ENCODE measurements at places on chromosomes 2 and 18.
A peak's percentile ranks its signal among the peaks of the same experiment; 100 is the strongest.

- no peak for DNase-seq
Observed at GRCh38 chr2:146209842-146210275, 1635.0 kb upstream of the ACVR2A start.

DNA sequence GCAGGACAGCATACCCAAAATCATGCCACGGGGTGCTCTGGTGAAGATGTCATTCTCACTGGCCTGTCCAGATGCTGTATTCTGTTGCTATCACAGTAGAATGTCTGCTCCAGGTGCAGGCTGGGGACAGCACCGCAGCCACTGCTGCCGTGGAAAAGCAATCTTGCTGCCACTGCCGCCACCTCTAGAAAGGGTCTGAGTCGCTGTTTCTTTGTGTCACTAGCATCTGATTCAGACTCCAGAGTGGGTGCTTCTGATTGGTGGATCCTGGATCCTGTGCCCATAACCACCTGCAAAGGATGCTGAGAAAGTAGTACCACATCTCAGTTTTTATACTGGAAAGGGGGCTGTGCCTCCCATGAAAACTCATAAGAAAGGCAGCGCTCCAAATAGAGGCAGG is 45.3 kb upstream of the CTLA4 start:
- DNase-seq, result no peak

DNA sequence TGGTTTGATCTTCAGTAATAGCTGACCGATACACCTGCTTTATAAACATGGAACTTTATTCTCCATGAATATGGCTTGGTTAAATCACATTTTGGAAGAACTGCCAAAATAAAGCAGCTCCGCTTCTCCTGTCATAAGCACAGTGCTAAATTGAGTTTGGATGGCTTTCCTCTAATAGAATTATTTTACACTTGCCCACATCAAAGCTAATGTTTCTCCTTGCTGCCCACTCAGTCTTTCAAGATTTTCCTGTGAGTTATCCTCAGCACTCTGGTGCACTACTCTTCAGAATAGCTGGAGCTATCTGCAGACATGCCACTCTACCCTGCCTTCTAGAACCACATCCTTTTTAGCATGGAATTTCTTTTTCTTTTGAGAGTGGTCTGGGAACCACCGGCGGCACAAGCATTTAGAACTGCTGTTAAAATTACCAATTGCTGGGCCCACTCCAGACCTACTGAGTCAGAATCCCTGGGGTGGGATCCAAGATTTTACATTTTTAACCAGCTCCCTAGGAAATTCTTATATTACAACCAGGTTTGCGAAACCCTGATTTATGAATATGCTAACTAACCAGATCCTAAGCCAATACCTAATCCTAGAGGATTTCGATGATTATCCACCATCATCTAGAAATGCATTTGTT is 283.3 kb downstream of the AFF3 start:
- DNase-seq, result no peak

GRCh38 chr2:134271758-134272157 is 17.9 kb downstream of the MGAT5 start:
- no peak for DNase-seq

DNA sequence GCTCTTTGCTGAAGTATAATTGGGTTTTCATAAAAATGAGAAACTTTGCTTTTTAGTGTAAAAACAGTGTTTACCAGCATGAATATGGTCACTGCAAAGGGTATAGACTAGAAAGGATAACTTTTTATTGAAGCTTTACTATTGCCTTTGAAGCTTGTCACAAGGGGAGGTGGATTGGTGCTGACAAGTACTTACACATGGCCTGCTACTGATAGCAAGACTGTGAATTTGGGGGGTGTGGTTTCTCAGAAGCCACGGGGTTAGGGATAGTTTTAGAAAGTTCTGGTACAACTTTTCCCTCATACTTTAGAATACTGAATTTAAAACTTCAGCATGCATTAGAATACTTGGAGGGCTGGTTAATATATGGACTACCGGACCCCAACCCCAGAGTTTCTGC is 294.1 kb downstream of the SOCS6 start:
- DNase-seq, result no peak

DNA sequence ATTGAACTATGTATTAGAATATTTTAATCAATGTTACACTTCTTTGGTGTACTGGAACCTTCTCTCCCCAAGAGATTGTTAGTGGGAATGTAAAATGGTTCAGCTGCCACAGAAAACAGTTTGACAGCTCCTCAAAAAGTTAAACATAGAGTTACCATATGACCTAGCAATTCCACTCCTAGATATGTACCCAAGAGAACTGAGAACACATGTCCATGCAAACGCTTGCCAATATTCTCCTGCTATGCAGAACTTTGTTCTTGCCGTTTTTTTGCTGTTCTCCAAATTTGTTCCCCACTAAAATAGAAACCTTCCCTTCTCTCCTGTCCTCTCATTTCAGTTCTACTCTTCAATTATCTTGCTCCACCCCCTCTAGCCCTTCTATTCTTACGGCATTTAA is 87.6 kb downstream of the PTPN2 start:
- no peak for DNase-seq

DNA sequence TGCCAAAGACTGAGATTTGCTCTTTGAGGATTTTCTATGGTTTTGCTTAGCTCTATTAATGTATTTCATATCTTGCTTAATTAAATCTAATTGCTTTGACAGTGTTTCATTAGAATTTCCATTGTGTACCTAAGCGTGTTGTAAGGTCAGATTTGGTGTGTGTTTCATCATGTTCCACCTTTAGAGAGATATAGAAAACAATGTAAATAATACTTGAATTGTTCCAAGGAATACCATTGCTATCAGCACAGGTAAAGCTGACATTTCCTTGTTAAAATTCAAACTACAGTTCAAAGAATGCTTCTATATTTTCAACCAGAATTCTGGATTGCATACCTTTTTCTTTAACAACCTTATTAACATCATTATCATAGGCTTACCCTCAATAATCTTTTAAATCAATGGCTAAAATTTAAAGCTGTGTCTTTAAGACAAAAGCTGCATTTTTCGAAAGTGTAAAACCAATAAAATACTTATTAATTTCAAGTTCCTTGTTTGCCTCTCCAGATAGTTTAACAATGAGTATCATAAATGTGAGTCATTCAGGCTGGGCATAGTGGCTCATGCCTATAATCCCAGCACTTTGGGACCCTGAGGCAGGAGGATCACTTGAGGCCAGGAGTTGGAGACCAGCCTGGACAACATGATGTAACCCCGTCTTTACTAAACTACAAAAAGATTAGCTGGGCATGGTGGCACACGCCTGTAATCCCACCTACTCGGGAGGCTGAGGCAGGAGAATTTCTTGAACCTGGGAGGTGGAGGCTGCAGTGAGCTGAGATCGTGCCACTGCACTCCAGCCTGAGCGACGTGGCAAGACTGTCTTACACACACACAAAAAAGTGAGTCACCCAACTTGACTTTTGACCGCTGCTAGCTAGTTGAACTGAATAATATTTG is 188.0 kb upstream of the PKDCC start:
- DNase-seq, result no peak

DNA sequence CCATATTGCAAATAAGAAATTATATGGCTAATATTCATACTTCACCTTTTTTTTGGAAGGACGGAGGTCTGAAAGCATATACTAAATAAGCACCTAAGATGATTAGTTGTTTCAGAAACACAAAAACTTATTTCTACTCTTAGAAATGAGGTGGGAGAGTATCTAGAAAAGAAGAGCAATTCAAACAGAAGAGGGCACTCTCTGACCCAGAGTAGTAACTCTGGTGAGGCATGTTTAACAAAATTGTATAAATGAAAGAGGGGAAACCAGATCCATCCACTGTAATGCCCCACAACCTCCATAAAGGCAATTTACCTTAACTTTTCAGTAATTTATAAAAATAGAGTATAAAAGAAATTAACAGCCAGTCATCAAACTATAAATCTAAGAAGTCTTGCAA is 669.6 kb upstream of the VRK2 start:
- DNase-seq, result no peak

DNA sequence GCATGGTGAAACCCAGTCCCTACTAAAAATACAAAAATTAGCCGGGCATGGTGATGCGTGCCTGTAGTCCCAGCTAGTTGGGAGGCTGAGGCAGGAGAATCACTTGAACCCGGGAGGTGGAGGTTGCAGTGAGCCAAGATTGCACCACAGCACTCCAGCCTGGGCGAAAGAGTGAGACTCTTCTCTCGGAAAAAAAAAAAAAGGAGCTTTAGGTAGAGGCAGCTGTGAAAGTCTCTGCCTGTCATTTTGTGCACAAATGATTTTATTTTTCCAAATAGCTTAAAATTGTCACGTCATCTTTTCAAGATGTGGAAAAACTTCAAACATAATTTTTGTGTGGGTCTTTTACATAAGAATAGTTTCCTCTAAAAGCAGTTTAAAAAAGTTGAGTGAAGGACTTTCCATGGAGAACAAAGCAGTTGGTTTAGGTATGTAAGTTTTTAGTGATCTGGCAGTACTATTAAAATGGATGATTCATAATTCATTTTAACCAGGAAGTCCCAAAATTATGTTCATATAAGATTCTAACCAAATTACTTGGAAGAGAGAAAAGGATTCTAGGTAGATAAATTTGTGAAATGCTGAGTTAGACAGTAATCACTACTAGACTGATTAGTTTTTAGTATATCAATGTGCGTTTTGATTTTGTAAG is 11.5 kb downstream of the CCNYL1 start:
- DNase-seq, result peak; percentile 53

DNA sequence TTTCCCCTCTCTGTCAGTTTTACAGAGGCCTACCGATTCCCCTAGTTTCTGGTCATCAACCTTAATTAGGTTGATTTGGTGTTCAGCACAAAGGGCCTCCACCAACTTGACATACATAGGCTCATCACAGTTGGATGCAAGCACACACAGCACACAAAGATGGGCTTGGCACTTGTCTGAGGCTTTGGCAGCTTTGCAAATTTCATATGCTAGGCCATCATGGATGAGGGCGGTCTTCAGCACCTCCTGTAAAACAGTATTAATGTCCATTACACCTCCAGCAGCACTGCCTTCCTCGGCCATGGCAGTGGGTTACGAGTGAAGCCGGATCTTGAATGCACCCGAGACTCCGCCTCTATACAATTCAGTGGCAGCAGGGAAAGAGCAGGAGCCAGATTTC is 56.9 kb downstream of the REL start:
- no peak for DNase-seq

GRCh38 chr2:233456111-233456510 is 101.8 kb downstream of the DGKD start:
- no peak for DNase-seq

GRCh38 chr2:10410001-10410822 is 37.9 kb downstream of the ODC1 start:
- no peak for DNase-seq

DNA sequence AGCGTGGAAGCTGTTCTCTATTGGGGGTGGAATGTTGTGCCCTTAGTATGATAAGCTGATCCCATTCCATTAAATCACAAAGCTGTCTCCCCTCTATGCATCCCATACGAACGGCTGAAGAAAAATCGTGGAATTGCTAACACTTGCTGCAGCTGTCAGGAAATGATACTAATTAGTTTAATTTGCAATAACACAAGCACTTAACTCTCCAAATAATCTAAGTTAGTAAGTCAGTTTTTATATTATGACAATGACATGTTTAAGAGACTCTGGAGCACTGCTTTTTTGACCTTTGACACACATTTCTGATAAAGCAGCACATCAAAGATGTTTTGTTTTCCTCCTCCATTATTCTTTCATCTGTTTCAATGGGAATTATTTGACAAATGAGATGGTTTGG is 123.7 kb upstream of the SATB2 start:
- no peak for DNase-seq

- no peak for DNase-seq
Observed at GRCh38 chr2:201807452-201807999, 1.2 kb downstream of the CDK15 start.

DNA sequence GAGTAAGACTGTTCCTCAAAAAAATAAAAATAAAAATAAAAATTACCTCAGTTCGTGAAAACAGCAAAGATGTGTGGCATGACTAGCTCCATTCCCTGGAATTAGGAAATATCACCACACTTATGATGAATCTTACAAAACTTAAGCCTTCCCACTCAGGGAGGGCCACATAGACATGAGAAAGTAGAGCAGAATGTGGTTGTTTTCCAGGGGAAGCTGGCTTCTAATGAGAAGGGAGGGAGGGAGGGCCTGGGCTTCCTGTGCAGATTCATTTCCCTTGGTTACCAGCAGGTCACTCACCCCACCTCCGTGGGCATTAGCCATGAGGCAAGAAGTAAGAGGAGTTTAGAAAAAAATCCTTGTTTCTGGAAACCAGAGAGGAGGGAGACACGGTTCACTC is 95.9 kb upstream of the RMDN2 start:
- no peak for DNase-seq

DNA sequence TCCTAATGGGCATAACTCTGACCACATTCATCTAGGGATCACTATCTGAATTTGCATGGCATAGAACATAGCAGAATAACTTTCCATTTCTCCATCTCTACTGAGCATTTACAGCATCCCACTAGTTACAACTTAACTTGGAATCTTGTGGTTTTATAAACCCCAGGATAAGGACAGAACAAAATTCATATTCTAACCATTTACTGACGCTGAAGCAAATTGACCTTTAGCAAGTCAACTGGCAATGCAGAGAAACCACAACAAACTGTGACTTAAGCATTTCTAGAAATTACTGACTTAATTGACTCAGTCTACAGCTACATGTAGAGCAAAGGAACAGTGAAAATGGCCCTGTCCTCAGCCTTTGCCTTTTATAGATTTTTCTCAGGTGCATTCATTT is 61.2 kb downstream of the DCC start:
- DNase-seq, result no peak

DNA sequence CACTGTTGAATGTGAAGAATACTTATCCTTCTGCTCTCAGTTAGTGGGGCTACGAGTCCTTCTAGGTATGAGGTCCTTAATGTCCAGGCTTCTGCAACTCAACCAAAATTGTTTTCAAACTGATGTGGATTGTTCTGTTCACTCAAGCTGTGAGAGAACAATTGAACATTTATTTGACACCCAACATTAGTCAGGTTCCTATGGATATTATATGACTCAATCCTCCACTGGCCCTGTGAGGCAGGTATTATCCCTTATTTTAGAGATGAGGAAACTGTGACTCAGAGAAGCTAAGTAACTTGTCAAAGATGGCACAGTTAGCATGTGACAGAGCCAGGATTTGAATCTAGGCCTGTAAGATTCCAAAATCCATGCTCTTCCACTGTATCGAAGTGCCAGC is 1.2 kb upstream of the LYG2 start:
- DNase-seq, result no peak

GRCh38 chr2:48162742-48163141 is 256.4 kb upstream of the FBXO11 start:
- no peak for DNase-seq

DNA sequence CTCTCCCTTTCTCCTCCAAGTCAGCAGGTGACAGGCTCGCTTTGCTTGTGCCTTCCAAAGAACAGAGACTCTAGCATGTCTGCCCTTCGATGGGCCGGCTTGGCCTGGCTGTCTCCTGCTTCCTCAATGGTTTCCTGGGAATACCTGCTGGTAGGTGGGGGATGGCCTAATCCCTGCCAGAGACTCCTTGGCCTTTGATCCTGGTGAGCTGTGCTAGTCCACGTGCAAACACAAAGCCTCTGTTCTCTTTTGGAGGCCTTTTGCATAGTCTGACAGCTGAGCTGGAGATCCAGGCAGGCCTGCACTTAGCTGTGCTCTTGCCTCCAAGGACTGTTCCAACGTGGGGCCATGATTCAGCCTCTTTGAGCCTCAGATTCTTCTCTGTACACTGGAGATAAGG is 67.6 kb downstream of the ARL4C start:
- DNase-seq, result no peak

GRCh38 chr2:135825131-135825530 is 11.9 kb downstream of the LCT start:
- DNase-seq, result no peak

GRCh38 chr2:38201784-38202183 is 125.8 kb upstream of the CYP1B1 start:
- DNase-seq, result no peak

GRCh38 chr2:158182676-158183295 is 81.1 kb downstream of the UPP2 start:
- no peak for DNase-seq

All from CD4-positive, CD25-positive, alpha-beta regulatory T cell (primary cell).